ENCODE measurements at places on chromosomes 5 and 9. TPM values are rescaled to one million over a fixed set of nuclear protein-coding genes. Genes with fewer than 3 reads are reported as not detected.

The GFI1B gene
- total RNA-seq = not detected

The MLLT3 gene
- 15.8 TPM for total RNA-seq

The CNTLN gene
- total RNA-seq = 0.79 TPM

The PROB1 gene
- total RNA-seq = 0.51 TPM

The GABRG2 gene
- total RNA-seq = not detected

The CHSY3 gene
- total RNA-seq = under 0.01 TPM

The EGFLAM gene
- 0.13 TPM for total RNA-seq

The CFAP90 gene
- total RNA-seq = not detected

The SSBP2 gene
- 7.9 TPM for total RNA-seq

The ITK gene
- total RNA-seq = not detected
